Neural progenitor cell (in vitro differentiated cells): ENCODE measurements at places on chromosomes 13 and 19.

DNA sequence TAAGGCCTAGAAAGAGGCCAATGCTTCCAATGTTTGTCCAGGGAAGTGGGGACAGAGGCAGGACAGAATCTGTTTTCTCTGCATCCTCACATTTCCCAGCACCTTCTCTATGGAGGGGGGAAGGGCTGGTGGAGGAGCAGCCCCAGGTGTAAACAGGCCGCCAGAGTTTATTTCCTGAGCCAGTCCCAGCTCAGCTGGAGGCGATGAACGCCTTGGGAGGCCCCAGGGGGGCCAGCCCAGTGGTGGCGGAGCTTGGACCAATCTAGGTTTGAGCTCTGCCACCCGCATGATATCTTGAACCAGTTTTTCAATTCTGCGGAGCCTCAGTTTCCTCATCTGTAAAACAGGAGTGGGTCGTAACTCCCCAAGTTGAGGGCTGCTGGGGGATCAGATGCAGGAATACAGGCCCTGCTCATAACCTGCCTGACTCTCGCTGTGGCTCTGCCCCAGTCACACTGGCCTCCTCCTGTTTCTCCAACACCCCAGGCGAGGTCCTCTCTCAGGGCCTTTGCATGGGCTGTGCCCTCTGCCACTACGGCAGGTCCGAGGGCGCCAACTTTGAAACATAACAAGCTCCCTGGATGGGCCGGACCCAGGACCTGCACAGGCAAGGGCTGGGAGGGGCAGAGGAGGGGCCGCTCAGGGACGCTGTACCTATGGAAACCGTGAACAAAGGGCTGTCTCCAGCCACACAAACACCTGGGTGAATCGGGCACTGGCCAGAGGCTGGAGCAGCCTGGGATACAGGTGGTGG is 1.1 kb downstream of the TNFAIP8L1 start:
- no peak for DNase-seq

DNA sequence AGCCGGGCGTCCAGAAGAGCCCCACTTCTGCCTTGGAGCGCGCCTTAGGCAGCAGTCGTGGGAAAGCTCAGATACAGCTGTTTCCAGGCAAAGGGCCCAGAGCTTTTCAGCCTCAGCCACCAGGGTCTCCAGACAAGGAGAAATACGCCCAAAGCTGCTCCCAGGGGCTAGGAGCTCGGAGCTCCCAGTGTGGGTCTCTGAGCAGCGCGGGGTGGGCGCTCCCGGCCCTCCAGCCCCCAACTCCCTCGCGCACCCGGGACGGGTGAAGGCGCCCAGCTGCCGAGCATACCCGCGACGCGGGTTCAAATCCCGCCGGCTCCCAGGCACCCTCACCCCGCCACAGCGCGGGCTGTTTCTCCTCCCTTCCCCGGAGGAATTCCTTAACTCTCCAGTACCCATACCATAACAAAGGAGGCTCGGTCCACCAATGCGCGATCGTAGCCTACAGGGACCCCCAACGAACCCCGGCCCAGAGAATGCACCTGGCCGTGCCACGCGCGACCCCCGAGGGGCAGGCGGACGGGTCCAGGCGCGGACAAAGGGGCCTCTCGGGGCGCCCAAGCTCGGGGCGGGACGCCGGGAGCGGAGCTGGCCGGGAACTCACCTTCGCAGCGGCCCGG is 507 bp downstream of the COL4A1 start:
- peak; percentile 69 for DNase-seq

GRCh38 chr13:73065665-73066340 is 7.0 kb downstream of the KLF5 start:
- no peak for DNase-seq

DNA sequence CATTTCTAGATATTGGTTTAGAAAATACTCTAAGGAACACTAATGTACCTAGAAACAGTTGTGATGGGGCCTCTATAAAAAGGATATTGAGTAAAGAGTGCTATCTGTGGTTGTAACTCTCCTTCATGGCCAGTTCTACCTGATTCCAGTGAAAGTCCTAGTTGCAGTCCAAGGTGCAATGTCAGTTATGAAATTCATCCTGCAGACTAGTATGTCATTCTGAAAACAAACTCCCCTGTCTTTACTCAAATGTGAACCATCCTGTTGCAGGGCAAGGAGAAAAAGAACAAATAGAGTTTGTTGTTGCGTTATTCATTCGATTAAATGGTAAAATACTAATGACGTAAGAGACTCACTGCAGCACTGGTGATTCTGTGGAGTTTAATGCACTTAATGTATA is 18.3 kb upstream of the N4BP2L1 start:
- DNase-seq, result no peak

DNA sequence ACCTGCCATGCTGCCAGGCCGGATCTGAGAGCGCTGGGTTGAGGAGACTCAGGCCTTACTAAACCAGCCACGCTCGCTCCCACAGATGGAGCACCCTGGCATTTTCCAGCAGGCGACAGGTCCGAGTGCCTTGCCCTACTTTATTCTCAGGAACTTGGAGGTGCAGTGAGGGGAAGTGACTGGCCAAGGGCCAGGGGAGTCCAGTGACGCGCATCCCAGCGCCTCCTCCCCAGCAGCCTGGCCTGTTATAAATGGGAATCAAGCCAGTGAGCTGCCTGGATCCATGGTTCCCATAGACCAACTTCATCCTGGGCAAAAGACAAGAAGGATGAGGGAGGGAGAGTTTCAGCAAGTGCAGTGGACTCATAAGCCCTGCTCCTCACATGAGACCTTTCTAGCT is 35.5 kb downstream of the TMED1 start:
- DNase-seq, result no peak
